ENCODE measurements at places on chromosomes 12 and 14.

DNA sequence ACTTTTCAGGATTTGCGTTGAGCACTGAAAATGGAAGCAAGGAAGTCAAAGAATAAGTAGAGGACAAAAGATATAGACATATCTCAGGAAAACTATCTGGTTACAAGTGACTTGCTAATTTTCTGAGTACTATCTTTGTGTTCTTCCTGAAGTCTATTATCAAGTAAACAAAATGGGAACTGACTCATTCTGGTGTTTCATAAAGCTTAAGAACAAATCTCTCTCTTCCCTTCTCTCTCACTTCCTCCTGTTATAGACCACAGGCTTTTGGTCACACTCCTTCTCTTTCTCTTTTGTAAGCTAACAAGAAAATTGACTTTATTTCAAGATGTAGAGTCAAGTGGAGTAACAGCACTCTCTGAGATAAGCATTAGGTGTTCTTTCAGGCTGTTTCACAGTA is 406.6 kb upstream of the SYT1 start:
- no peak for DNase-seq

- DNase-seq: no peak
These were observed 60.0 kb downstream of the ITPK1 start for GRCh38 chr14:93055651-93056115.

DNA sequence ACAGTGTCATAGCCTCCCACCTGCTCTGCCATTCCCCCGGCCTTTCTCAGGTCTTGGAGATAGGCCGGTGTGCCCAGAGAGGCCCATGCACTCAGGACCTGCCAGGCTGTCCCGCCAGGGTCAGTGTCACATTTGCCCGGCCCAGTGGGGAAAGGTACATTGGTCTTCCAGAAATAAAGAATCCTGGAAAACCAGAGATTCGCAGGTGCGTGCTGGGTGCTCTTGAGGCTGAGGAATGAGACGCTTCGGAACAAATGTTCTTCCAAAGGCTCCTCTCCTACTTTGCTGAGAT is 205.8 kb upstream of the RTL1 start:
- no peak for DNase-seq

DNA sequence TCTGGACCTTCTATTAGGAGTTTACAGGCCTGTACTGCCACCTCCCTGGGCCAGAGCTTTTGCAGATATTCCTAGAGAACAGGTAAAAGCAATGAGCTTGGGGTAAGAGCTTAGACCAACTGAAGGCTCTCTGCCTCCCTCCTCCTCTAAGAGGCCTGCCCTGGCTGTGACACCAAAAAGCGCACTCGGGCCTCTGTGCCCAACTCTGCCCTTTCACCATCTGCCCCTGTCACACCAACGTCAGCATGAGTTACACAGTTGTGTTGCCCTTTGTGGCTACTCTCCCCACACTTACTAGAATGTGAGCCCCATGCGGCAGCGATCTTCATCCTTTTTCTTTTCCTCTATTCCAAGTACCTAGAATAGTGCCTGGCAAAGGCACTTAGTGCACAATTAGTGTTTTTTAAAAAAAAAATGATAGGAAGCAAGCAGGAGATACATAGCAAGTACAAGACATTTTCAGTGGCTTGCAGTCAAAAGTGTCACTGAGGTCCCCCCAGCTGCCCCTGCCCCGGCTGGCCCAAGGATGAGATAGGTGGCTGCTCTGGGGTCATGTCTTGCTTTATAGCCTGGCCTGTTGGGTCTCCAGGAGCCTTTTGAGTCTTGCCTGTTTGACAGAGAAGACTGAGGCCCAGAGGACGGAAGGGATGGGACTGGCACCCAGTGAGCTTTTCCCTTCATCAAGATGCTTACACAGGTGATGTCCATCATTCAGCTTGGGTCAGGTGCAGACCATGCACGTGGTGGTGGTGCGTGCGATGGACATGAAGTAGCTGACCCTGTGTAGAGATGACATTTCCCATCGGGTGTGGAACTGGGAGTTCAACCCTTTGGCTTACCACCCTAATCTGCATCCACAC is 12.5 kb downstream of the CKB start:
- no peak for DNase-seq

DNA sequence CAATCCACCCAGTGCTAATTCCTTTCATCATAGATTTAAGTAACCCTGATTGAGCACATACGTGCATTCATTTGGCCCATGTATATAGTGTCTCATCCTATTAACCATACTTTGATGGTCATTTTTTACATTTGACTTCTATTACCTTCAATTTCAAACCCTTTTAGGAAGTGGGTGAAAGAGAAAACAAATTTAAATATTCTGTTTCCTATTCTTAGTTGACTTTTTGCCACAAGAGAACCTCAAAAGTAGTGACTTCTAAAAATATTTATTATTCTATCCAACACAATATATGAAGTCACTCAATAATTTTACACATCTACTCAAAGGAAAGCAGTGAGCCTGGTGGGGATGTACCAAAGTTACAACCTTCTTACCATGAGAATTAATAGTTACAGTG is 164.9 kb downstream of the CEP128 start:
- no peak for DNase-seq

DNA sequence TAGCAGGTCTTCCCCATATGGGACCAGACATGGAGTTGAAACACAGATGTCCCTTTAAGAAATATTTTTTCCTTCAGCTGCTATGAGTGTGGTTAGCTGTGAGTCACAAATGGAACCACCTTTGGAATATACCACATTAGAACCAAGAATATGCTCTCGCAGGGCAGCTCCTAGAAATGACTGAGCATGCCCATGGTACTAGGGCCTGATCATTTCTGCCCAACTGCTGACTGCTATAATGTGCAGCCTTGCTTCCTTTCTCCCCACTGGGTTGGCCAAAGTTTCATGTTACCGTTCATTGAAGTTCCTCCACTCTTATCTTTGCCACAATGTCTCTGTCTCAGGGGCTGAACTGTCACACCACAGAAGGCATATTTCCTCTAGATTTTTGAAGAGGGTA is 1074.6 kb downstream of the FLRT2 start:
- DNase-seq: no peak

DNA sequence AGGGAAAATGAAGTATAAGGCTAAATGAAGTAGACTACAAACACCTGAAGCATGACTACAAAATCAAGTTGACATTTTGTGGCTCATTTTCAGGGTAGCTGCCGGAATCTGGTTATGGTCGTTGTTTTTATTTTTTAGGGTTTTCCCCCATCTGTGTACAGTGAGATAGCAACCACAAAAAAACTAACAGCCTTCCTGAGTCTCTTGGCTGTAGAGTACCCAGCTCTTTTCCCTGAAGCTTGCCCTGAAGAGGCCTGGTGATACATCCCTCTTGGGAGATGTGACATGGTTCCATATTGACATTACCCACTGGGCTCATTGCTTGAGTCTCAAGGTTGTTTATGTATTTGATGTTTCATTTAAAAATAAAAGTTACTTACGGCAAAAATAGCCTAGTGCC is 424.0 kb downstream of the ZFP36L1 start:
- peak; percentile 51 for DNase-seq

DNA sequence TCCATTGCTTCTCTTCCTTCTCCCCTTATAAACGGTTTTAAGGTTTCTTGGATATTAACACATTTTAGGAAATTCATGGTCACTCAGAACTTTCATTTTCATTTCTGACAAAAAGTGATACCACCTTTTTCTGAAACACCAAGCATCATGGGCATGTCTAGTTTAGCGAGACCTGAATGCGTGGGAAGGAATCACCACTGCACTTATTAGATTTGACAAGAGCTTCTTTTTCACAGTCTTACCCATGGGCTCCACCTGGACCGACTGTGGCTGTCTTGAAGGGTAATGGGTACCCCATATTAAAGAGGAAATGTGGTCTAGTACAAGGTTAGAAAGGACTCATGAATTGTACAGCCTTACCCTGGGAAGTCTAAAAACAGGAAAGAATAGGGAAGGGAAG is 95.4 kb downstream of the KCNK10 start:
- DNase-seq: no peak

GRCh38 chr14:100604709-100605108 is 17.5 kb upstream of the BEGAIN start:
- no peak for DNase-seq

DNA sequence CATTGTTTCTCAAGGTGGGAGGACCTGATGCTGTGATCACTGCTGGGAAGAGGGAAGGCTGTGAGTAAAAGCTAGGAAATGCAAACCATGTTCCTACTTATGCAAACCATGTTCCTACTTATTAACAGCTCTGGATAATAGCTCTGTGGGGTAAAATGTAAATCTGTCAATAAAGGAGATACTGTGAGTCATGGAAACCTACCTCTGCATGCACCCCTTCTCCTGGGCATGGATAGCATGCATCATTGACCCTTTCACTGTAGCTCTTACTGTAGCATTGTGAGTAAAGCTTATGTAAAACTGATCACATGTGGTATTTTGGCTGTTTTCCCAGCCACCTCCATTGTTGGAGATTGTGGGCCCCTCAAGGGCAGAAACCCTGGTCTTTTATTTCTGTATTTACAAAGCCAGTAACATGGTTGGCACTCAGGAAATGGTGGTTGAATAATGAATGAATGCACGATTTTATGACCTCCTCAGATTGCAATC is 253.7 kb downstream of the GRIN2B start:
- no peak for DNase-seq

DNA sequence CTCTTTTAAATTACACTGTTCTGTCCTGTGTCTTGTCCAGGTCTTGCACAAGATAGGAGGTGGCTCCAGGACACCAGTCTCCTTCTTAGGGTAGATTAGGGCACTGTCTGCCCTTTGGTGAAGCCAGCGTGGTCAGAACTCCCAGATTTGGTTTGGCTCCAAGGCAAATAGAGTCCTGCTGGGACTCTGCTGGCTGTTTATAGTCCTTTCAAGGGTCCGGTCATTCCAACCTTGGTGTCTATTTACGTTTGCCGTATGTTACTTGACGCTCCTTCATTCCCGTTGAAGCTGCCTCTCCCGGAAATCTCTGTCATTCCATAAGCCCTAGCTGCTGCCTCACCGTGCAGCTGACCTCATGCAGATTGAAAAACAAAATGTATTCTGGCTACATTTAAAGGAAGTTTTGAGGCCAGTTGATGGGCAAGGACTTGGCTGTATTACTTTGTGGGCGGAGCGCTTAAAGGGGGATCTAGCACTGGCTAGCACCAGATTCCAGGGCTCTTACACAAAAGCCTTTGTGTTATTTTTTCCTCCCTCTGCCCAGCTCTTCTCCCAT is 180.6 kb downstream of the AKAP6 start:
- DNase-seq: no peak

GRCh38 chr14:92670643-92671366 is 77.6 kb downstream of the LGMN start:
- no peak for DNase-seq

GRCh38 chr12:75744607-75745256 is 233.3 kb upstream of the KRR1 start:
- DNase-seq: no peak

DNA sequence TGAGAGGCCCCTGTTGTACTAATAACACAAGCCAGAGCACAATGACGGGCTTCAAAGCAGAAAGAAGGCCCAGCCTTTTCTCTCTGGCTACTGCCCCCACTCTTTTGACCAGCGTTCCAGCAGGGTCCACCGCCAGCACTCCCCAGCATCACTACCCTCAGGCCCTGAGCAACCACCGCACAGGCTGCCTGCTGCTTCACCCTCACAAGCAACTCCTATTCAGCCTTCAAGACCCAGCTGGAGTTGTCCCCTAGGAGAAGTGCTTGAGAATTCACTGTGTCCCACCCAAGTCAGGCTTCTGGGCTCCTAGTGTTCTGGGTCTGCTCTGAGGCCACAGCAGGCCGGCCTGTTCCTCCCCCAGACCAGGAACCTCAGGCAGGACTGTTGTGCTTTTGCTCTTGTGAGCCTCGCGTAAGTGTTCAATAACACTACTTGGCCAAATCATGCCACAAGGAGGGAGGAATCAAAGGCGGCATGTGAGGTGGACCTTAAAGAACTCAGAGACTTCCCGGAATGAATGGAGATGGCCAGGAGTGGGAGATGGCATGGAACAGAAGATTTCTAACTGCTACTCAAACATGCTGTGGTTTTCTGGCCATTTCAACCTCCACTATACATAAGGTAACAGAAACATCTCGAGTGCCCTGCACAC is 83.3 kb upstream of the GPR68 start:
- no peak for DNase-seq

- DNase-seq: no peak
These were observed 57.2 kb upstream of the CAPRIN2 start for GRCh38 chr12:30811966-30812365.

DNA sequence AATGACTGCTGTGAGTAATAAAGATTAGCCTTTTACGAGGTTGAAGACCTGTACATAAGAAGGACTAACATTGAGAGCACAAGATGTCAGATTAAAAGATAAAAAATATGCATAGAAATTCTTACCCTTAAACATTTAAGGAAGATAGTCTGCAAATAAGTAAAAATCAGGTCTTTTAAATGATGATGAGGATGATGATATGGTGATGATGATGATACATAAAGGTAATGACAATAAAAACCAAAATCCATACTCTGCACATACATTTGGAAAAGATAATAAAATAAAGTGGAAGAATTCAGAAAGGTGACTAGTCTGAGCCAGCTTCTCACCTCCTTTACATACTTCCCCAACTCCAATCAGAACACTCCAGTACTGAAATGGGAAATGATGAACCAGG is 124.5 kb downstream of the PTCSC3 start:
- DNase-seq: no peak

DNA sequence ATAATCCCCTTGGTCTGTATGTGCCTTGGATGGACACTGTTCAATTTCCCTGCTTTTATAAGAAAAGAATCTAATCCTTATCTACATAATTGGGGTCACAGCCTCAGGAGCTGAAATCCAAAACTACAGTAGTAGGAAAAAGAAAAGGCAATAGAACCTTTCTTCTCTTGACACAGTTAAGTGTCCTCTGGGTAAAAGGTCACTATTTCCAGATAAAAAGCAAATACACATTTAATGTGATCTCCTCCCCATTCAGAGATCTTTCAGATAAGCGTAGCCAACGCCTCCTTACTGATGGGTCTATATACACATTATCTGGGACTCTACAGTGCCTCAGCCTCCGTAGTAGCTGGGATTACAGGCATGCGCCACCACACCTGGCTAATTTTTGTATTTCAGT is 73.4 kb downstream of the CLIP1 start:
- no peak for DNase-seq

DNA sequence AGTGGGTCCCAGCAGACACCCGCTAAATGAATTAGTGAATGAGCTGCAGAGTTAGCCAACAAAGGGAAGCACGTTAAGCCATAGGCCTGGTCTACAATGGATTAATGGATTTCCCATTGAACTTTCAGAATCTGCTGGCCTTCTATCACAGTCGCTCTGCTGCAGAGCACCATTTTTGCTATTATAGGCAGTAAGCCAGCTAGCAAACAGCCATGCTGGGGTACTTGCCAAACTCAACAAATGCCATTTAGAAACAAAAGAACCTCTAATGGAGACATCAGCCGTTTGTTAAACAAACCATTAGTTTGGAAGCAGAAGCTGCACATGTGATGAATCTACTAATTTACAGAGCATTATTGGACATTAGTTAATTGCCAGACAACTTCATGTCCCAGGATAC is 181.1 kb upstream of the STXBP6 start:
- DNase-seq: no peak

DNA sequence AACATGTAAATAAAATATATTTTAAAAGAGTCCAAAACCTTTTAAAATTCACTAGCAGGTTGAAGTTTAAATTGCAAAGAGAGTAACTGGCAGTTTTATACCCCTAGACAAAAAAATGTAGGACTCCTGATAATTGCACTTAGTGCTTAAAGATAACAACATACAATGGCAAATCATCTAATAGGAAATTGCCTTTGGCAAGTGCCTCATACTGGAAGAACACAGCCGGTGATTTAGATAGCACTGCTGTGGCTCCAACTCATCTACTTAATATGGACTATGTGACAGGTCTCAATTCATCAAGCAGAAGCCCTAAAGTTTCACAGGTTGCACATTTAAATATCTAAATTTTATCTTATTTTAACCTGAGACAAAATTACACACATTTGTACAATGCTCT is 13.4 kb downstream of the C12orf50 start:
- no peak for DNase-seq
